ENCODE measurements at places on chromosomes 5 and 9. TPM values are rescaled to one million over a fixed set of nuclear protein-coding genes. Genes with fewer than 3 reads are reported as not detected.

Gene NEUROG1
- total RNA-seq = not detected

Gene GAS1
- total RNA-seq = 33.5 TPM

Gene CYLC2
- total RNA-seq = not detected

Gene CAMK4
- 0.53 TPM for total RNA-seq

Gene PCDHGA2
- total RNA-seq = 7.3 TPM

Gene SLC36A2
- 0.29 TPM for total RNA-seq

Gene PLPPR1
- not detected for total RNA-seq

Gene FOXD4
- total RNA-seq = not detected

Gene ENTR1
- total RNA-seq = 26.6 TPM

Gene PCDHGA6
- total RNA-seq = 4.4 TPM

Gene FOXD4L4
- total RNA-seq = 0.24 TPM

Gene LCN15
- total RNA-seq = 1.1 TPM

Gene ORM2
- not detected for total RNA-seq

Gene UBLCP1
- 15.5 TPM for total RNA-seq

Gene SPINK13
- total RNA-seq = not detected

Gene MLANA
- total RNA-seq = not detected

Gene FAM221B
- total RNA-seq = not detected

Gene FCHO2
- 25.6 TPM for total RNA-seq

Gene PCDHA1
- not detected for total RNA-seq

Gene MARCHF11
- 3.4 TPM for total RNA-seq

Gene BHMT2
- 16.3 TPM for total RNA-seq

Gene PCA3
- not detected for total RNA-seq

Gene OLFML2A
- 19.4 TPM for total RNA-seq

Gene GABBR2
- 0.41 TPM for total RNA-seq

Gene GOLM1
- total RNA-seq = 7.5 TPM

Gene PCDHB4
- 1.6 TPM for total RNA-seq

Gene RORB
- 3.2 TPM for total RNA-seq

Gene CTXN3
- total RNA-seq = not detected

Gene HSD17B3
- 1.4 TPM for total RNA-seq

Gene PALM2AKAP2
- 97.6 TPM for total RNA-seq

Gene MYMK
- not detected for total RNA-seq

Gene C9orf152
- not detected for total RNA-seq

Gene ABHD17B
- total RNA-seq = 10.9 TPM

Gene ACOT12
- total RNA-seq = not detected

Gene OTULINL
- total RNA-seq = 4.9 TPM

Gene CCL27
- not detected for total RNA-seq

Gene ZFP62
- 16.8 TPM for total RNA-seq

Gene RMRP
- 14,118 TPM for total RNA-seq

Measured in left cardiac atrium (tissue), 4 donors.